ENCODE measurements at places on chromosomes 1 and 21. TPM values are rescaled to one million over a fixed set of nuclear protein-coding genes. Genes with fewer than 3 reads are reported as not detected.

Gene SV2A
- 0.13 TPM for total RNA-seq

Gene BGLAP
- total RNA-seq = 0.34 TPM

- no peak for DNase-seq
These were observed 51.0 kb downstream of the SMYD2 start for GRCh38 chr1:214331827-214332423.

- no peak for DNase-seq
These were observed 13.5 kb upstream of the PEX10 start for GRCh38 chr1:2425892-2426291.

DNA sequence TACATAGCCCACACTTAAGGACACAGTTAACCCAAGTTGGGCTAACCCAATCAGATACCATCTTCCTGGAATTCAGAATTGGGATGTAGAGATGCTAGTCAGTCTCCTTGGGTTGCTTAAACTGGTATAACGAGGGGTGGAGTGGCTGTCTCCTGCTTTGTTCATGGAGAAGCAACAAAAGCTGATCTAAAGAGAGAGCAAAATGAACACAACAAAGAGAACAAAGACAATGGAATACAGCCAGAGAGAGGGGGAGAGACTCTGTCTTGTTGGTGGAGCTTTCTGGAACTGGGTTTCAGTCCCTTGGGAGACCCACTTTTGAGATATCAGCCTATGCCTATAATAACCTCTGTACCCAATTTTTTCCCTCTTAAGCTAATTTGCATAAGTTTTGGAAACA, 138.1 kb downstream of the ATG4C start:
- DNase-seq = no peak

GRCh38 chr1:54798206-54798605, 2.9 kb downstream of the TTC22 start:
- no peak for DNase-seq

GRCh38 chr1:248695451-248696132, 7.0 kb downstream of the OR14I1 start:
- no peak for DNase-seq

DNA sequence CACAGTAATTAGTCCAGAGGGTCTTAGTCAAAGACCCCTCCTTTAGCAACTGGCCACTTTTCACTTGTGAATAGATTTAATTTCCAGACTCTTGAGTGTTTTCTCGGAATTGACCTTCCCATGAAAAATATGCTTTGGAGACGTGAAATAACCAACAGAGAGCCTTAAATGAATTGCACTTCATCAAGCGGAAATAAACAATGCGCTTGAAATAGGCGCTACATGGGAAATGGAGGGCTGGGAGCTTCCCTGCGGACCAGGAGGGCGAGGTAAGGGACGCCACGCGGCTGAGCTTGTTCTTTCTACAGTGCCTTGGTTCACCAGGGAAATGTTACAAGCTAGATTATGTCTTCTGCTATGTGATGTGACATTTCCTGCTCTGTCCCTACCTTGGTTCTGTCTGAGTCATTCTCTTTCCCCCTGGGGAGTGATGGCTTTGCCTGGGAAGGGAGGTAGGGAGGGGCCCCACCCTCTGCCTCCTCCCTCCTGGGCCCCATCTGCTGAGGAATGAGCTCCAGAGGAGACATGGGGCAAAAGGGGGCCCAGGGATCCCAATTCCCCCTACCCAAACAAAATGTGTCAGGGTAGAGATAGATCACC, 619.3 kb downstream of the PTPRU start:
- no peak for DNase-seq

Gene OR2W3
- not detected for total RNA-seq

DNA sequence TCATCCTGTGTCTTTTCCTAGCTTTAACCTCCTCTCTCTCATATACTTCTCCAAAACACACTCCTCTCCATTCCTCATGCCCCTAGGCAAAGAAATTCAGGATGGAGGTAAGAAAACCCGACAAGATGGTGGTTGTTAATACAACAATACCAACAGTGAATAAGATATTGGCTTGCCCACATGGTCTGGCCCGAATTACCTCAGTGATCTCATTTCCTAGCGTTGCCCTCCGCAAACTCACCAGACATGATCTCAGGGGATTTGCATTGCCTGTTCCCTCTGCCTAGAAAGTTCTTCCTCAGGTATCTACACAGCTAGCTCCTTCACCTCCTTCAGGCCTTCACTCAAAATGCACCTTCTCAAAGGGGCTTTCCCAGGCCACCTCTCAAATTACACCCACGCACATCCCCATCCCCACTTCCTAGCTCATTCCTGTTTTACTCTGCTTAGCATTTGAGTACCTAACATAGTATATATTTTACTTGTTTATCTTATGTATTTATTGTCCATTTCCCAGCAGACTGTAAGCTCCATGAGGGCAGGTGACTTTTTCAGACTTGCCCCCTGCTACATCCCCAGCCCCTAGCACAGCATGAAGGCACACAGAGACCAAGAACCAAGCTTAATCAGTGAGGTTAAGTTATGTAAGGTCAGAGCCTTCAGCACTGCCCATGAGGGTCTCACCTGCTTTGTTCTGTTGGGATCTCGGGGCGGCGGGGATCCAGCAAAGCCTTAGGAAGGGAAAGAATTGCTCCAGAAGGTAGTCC, 10.2 kb upstream of the UBR4 start:
- DNase-seq = no peak

Gene C1orf53
- 1.2 TPM for total RNA-seq

- DNase-seq = no peak
These were observed 50.2 kb downstream of the KCNN3 start for GRCh38 chr1:154819628-154820590.

Gene CENPF
- 0.57 TPM for total RNA-seq

GRCh38 chr1:41314376-41315145, 46.7 kb upstream of the FOXO6 start:
- DNase-seq = no peak

GRCh38 chr1:101086783-101087182, 61.2 kb upstream of the DPH5 start:
- DNase-seq = no peak

Gene VCAM1
- 2.1 TPM for total RNA-seq

Gene SPRR2A
- 0.56 TPM for total RNA-seq

DNA sequence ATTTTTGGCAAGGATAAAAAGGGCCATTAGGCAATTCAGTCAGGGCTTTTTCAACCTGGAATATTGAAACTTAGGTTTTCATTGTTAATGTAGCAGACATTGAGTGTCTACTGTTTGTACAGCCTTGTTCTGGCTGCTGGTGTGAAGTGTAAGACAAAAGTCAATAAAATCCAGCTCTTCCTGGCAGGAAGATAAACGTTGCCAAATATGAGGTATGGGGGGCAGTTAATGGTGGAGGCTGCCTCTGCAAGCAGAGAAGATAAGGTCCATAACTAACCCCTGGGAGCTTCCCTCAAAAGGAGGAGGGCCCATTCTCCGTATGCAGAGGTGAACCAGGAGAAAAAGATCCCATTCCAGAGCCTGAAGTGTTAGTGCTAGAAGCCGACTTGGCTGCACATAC, 19.5 kb upstream of the SHE start:
- no peak for DNase-seq

GRCh38 chr1:198772626-198773025, 133.8 kb downstream of the PTPRC start:
- DNase-seq = no peak

- no peak for DNase-seq
These were observed 31.7 kb upstream of the SHCBP1L start for GRCh38 chr1:182984621-182985020.

DNA sequence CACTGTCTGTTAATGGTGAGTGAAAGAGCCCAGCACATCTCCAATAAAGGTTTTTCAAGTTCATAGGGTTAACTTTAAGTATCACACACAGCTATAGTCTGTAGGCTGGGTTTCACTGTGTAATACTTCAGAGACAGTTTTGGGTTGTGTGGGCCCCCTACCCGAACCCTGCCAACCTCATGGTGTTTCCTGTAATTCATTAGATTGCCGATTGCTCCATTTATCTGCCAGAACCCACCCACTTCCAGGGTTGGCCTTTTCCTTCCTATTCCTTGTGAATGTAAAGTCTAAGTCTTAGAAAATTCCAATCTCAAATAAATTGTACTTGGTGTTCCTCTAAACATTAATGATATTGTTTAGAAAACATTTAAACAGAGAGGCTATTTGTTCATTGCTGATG, 43.6 kb downstream of the CTTNBP2NL start:
- DNase-seq = no peak

GRCh38 chr1:116853680-116854402, 55.9 kb upstream of the PTGFRN start:
- DNase-seq = no peak

Gene KRTAP26-1
- total RNA-seq = not detected

GRCh38 chr1:109838838-109839240, 71.8 kb upstream of the CSF1 start:
- DNase-seq = no peak
